ENCODE measurements at places on chromosomes 3 and 15.

- no peak for DNase-seq
Observed at GRCh38 chr3:176120507-176120906, 1076.8 kb downstream of the TBL1XR1 start.

GRCh38 chr15:40003116-40003916, 35.7 kb downstream of the SRP14 start:
- no peak for DNase-seq

DNA sequence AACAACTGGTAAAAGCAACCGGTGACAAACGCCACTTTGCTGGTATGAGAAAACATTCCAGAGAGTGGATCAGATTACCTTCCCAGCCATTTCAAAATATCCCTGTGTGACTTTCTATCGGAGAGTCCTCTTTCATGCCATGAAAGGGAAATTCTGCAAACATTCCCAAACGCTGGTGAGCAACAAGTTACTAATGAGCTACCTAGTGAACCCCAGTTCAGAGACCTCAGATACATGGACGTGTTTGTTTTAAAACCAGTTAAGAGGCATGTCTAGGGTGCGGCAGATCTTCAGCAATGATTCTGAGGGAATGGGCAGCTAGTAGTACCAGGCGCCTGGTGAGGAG, 418.2 kb upstream of the NR2F2 start:
- no peak for DNase-seq

DNA sequence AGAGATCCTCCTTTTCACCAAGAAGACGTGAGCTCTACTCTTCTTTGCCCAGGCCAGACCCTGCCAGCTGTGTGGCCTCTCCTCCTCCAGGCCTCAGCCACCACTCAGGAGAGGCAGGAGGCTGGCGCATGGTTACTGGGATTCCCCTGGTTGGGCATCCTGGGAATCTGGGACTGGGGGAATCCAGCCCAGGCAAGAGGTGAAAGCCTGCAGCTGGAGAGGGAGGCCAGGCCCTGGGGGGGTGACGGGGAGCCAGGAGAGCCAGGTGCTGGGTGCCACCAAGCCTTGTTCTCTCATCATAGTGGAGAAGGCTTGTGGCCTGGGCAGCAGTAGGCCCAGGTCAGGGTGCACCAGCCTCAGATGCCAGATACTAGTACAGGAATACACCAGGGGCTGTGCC, 6.2 kb downstream of the CCDC9B start:
- DNase-seq, result no peak

GRCh38 chr3:104873331-104873730, 493.4 kb upstream of the ALCAM start:
- DNase-seq, result no peak

GRCh38 chr15:41659855-41660234, 360 bp upstream of the MGA start:
- no peak for DNase-seq

- no peak for DNase-seq
Observed at GRCh38 chr3:186200726-186201125, 91.8 kb upstream of the ETV5 start.

GRCh38 chr3:107411779-107412178, 34.5 kb downstream of the CCDC54 start:
- DNase-seq, result no peak

GRCh38 chr15:58442122-58442521, 10.3 kb downstream of the LIPC start:
- DNase-seq, result no peak

- peak; percentile 6 for DNase-seq
Observed at GRCh38 chr15:55334997-55335396, 16.0 kb downstream of the PIGB start.

DNA sequence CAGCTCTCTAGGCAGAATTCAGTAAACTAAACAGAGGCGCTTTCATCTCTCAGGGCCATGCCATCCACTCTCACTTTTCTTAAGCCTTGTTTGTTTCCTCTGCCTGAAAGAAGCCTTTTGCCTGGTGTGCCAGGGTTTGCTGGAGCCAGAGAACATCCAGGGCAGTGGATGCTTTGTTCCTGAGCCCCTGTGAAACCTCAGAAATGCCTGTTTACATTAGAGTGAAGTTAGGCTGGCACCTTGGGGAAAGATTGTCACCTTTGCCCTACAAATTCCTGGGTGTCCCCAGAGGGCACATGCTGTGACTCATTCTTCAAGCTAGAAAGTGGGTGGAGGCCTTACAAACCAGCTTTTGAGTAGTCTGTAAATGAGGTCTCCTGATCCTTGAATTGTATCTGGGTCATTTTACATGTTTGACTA, 10.7 kb upstream of the TRAK1 start:
- no peak for DNase-seq

- DNase-seq, result no peak
Observed at GRCh38 chr3:100984308-100984707, 8.9 kb downstream of the ABI3BP start.

DNA sequence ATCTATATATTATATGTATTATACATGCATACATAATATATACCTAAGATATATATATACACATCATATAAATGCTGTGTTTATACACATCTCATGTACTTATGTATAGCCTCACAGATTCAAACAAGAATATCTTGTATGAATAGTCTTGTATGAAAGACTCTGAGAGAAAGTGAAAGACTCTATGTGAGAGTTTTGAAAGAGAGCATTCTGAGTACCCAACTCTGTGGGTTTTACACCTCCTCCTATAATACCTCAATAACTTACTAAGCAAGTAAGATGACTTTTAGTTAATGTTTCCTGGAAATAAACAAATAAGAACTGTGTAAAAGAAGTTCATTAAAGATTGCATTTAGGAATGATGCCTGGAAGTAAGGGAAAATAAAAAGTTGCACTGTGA, 108.1 kb upstream of the GMNC start:
- no peak for DNase-seq

GRCh38 chr3:3675801-3676200, 123.4 kb upstream of the LRRN1 start:
- no peak for DNase-seq
